Activated T-cell treated with anti-CD3 and anti-CD28 coated beads, Interleukin-2, amount 50 U/mL, for 24 hours (primary cell): ENCODE measurements at places on chromosomes 16 and 17.

DNA sequence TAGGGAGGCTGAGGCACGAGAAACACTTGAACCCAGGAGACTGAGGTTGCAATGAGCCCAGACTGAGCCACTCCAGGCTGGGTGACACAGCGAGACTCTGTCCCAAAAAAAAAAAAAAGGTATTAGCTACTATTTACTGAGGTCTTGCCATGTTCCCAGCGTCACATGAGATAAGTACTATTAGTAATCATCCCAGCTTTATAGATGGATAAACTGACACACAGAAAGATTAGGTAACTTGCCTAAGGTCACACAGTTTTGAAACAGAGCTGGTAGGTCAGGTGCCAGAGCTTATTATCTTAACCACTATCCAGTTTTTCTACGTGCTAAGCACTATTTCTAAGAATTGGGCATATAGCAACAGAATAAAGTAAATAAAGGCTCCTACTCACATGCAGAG, 51.6 kb downstream of the TEX14 start:
- no peaks in the 10 kb centered on the region for H3K36me3 ChIP-seq
- no peak for DNase-seq
- H3K27ac ChIP-seq = no peak overlapping the region
- no peaks in the 10 kb centered on the region for H3K27me3 ChIP-seq
- peaks cover 3% of the 10 kb centered on the region for H3K4me1 ChIP-seq

DNA sequence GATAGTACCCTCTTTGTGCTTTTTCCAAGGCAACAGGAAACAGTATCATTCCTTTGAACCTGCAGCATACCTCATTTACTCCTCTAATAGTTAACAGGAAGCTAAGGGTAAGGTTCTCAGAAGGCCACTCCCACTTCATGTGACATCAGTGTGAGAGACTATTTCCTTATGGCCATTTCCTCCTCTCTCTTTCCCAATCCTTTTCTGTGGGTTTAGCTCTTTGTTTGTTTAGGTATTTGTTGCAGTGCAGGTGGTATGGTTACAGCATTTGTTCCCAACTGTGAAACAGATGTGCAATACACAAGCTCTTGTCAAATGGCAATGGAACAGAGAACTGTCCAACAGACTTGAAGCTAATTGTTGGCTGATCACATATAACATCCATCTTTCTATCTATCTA, 14.7 kb downstream of the TMC5 start:
- DNase-seq = no peak
- no peak overlapping the region for H3K4me3 ChIP-seq
- peaks cover 21% of the 10 kb centered on the region for H3K27me3 ChIP-seq

- peaks cover 4% of the 10 kb centered on the region for H3K27me3 ChIP-seq
- H3K4me1 ChIP-seq = no peaks in the 10 kb centered on the region
Measured at GRCh38 chr17:12579288-12579687, 86.4 kb upstream of the MYOCD start.

- H3K27ac ChIP-seq = no peak overlapping the region
- DNase-seq = no peak
- no peak overlapping the region for H3K4me3 ChIP-seq
- no peaks in the 10 kb centered on the region for H3K27me3 ChIP-seq
Measured at GRCh38 chr17:77722366-77722765, 236.1 kb upstream of the TNRC6C start.

- H3K36me3 ChIP-seq = peaks cover 84% of the 10 kb centered on the region
- H3K4me1 ChIP-seq = peaks cover 30% of the 10 kb centered on the region
- no peak overlapping the region for H3K4me3 ChIP-seq
- no peak overlapping the region for H3K27ac ChIP-seq
Measured at GRCh38 chr17:80886641-80887573, 104.7 kb upstream of the CHMP6 start.

GRCh38 chr16:65062736-65063583, 58.9 kb downstream of the CDH11 start:
- no peaks in the 10 kb centered on the region for H3K27me3 ChIP-seq
- no peak for DNase-seq
- no peaks in the 10 kb centered on the region for H3K4me1 ChIP-seq
- no peak overlapping the region for H3K4me3 ChIP-seq
- no peak overlapping the region for H3K27ac ChIP-seq
- H3K36me3 ChIP-seq = no peaks in the 10 kb centered on the region

- no peak for DNase-seq
- peaks cover 22% of the 10 kb centered on the region for H3K36me3 ChIP-seq
- H3K4me1 ChIP-seq = peaks cover 32% of the 10 kb centered on the region
Measured at GRCh38 chr16:67780847-67781564, 25.4 kb downstream of the RANBP10 start.

DNA sequence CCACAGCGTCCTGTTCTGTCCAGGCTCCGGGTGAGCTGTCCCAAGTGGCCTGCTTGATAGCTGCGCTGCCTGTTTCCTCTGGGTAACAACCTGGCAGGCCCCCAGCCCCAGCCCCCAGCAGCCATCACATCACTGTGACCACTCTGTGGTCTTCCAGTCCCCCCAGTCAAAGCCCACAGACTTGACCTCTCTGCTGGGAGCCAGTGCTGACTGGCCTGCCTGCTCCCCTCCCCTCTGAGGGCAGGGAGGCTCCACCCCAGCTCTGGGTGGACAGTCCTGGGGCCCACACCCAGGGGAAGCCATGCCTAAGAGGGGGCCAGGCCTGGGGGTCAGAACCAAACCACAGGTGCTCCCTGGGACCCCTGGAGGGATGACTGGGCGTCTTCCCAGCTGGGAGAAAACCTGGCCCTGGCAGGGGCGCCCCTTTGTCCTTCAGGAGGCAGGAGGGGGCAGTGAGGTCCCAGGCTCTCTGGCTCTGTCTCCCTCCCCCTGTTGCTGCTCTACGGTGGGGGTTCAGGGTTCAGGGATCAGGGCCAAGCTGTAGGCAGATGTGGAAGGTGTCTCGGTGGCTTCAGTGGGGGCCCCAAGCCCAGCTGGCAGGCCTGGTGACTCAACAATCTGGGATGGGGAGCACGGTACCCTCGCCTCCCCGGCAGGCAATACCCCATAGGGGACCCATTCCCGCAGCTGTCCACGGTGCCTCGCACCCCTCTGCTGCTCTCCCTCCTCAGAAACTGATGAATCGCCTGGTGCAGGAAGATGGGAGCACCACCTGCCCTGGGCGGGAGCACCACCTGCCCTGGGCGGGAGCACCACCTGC, 1.8 kb upstream of the SLC16A3 start:
- peaks cover 13% of the 10 kb centered on the region for H3K4me1 ChIP-seq
- no peak for DNase-seq
- no peak overlapping the region for H3K4me3 ChIP-seq
- no peaks in the 10 kb centered on the region for H3K36me3 ChIP-seq

GRCh38 chr16:49635009-49635350, 220.9 kb downstream of the ZNF423 start:
- no peak overlapping the region for H3K4me3 ChIP-seq
- no peaks in the 10 kb centered on the region for H3K36me3 ChIP-seq
- H3K27ac ChIP-seq = no peak overlapping the region
- no peak for DNase-seq

DNA sequence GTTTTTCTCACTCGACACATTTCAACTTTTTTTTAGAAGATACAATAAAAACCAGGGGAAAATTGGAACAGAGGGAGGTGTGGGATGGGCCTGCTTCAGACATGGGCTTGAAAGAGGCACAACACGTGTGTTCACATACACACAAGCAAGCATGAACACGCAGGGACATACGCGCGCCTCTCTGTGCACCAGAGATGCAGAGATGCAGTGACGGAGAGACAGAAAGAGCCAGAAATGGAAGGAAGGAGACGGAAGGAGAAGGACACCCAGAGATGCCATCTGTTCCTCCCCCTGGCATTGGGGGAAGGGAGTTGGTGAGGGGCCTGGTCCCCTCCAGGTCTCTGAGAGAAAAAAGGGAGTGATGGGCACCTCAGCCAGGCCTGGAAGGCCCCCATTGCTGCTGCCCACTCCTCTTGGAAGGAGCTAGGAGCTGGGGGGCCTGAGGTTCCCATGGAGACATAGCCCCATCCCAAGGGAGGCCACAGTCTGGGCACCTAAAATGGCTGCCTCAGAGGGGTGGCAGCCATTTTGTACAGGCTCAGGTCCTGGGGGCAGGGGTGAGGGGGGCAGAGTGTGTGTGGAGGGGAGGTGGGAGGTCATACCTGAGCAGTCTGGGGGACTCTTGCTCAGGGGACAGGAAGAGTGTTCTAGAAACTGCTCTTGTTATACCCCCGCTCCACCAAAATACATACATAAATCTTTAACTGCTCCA, 3.8 kb upstream of the NEUROD2 start:
- H3K36me3 ChIP-seq = no peaks in the 10 kb centered on the region
- H3K4me3 ChIP-seq = no peak overlapping the region
- DNase-seq = no peak
- H3K27me3 ChIP-seq = peaks cover 61% of the 10 kb centered on the region

- no peak for DNase-seq
- H3K4me1 ChIP-seq = no peaks in the 10 kb centered on the region
- no peak overlapping the region for H3K27ac ChIP-seq
- H3K27me3 ChIP-seq = peaks cover 38% of the 10 kb centered on the region
Measured at GRCh38 chr16:51137097-51137496, 14.0 kb downstream of the SALL1 start.

GRCh38 chr16:76653390-76654026, 376.3 kb downstream of the CNTNAP4 start:
- H3K4me3 ChIP-seq = no peak overlapping the region
- H3K27ac ChIP-seq = no peak overlapping the region
- no peaks in the 10 kb centered on the region for H3K36me3 ChIP-seq
- no peaks in the 10 kb centered on the region for H3K27me3 ChIP-seq
- H3K4me1 ChIP-seq = no peaks in the 10 kb centered on the region
- no peak for DNase-seq

DNA sequence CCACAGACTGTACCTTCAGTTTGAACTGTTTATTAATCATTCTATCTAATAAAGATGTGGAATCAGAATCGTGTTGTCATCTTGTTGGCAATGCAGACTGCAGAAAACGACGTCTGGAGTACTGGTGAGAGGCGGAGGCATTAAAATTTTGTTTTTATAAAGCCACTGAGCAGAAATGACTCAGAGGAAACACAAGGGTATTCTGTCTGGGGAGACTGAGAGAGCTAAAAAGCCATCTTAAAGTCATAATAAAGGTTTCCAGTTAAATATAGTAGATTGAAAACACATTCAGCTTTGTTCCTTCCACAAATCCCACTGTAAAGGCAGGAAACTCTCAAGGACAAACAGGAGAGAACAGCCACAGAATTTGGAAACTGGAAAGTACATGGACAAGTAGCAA, 74.2 kb downstream of the CPPED1 start:
- no peak for DNase-seq
- H3K4me3 ChIP-seq = no peak overlapping the region
- no peaks in the 10 kb centered on the region for H3K27me3 ChIP-seq
- H3K4me1 ChIP-seq = peaks cover 7% of the 10 kb centered on the region
- no peak overlapping the region for H3K27ac ChIP-seq

- no peak for DNase-seq
- H3K27ac ChIP-seq = peak overlapping the region; percentile 22
- peaks cover 24% of the 10 kb centered on the region for H3K36me3 ChIP-seq
- H3K27me3 ChIP-seq = peaks cover 40% of the 10 kb centered on the region
- H3K4me1 ChIP-seq = peaks cover 18% of the 10 kb centered on the region
- no peak overlapping the region for H3K4me3 ChIP-seq
Measured at GRCh38 chr17:81002409-81003361, 11.0 kb downstream of the CHMP6 start.

DNA sequence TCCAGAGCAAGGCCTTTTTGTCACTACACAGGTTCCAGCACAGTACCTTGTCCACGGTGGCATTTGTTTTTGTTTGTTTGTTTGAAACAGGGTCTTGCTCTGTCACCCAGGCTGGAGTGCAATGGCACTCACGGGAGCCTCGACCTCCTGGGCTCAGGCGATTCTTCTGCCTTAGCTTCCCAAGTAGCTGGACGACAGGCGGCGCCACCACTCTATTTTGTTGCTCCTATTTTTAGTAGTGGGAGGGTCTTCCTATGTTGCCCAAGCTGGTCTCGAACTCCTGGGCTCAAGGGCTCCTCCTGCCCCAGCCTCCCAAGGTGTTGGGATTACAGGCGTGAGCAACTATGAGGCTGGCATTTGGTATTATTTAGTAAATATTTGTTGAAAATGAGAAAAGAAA, 10.3 kb downstream of the MRC2 start:
- H3K27ac ChIP-seq = no peak overlapping the region

DNA sequence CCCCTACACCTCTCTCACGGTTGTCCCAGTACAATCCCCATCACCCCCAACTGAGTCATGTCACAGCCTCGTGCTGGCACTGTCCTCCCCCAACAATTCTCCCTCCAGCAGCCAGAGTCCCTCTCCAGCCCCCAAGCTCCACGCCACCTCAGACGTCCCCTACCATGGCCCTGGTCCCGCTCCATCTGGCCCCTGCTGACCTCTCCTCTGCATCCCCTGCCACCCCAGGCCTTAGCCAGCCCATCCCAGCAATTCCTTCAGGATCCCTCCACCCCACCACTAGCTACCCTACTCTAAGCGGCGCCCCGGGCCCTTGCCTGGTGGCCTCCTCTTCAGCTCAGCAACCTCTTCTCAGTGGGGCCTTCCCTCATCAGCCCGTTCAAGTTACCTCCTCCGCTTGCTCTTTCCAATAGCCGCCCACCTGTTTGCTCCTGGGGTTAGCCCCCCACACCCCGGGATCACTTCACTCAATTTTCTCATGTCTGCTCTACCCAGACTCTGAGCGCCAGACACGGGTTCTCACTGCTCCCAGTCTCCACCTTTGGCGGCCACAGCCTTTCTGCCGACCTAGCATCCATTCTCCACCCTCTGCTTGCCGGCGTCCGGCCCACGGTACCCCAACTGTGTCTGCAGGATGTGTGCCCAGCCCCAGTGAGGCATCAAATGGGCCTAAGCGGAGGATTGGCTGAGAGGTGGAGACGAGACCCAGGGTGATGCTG, 92.2 kb upstream of the DNAH17 start:
- peaks cover 26% of the 10 kb centered on the region for H3K4me1 ChIP-seq
- H3K27me3 ChIP-seq = no peaks in the 10 kb centered on the region
- no peak overlapping the region for H3K4me3 ChIP-seq
- no peak for DNase-seq
